Left lobe of liver (tissue), 2 donors: ENCODE measurements at places on chromosomes 11 and 22. TPM values are rescaled to one million over a fixed set of nuclear protein-coding genes. Genes with fewer than 3 reads are reported as not detected.

DNA sequence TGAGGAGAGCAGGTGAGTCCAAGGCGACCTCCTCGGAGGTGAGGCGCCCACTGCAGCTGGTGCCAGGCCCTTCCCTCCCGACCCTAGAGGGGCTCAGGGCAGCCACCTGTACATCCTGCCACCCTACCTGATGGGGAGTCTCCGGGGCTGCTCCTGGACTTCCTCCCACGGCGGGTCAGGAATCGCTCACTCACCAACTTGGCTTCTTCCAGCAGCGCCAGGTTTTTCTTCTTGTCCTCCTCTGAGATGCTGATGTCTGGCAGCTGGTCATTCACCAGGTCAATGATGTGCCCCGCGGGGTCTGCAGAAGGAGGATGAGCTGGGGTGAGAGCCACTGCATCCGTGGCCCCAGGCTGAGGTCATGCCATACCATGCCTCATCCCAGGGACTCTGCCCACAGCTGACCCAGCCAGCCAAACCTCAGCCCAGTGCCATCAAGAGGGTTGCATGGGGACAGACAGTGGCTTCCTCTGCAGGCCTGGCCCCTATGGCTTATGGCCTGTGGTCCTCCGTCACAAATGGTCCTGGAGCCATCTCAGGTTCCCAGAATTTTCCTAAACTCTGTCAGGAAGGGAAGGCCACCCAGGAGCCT lies 61.0 kb upstream of the LYVE1 start:
- no peak for DNase-seq

- DNase-seq, result no peak
Measured at GRCh38 chr11:45333001-45333971, 47.1 kb upstream of the SYT13 start.

- no peak for DNase-seq
Measured at GRCh38 chr22:31958625-31959239, 14.4 kb downstream of the YWHAH start.

IGSF9B gene
- 0.13 TPM for total RNA-seq

API5 gene
- total RNA-seq, result 53.0 TPM

DNA sequence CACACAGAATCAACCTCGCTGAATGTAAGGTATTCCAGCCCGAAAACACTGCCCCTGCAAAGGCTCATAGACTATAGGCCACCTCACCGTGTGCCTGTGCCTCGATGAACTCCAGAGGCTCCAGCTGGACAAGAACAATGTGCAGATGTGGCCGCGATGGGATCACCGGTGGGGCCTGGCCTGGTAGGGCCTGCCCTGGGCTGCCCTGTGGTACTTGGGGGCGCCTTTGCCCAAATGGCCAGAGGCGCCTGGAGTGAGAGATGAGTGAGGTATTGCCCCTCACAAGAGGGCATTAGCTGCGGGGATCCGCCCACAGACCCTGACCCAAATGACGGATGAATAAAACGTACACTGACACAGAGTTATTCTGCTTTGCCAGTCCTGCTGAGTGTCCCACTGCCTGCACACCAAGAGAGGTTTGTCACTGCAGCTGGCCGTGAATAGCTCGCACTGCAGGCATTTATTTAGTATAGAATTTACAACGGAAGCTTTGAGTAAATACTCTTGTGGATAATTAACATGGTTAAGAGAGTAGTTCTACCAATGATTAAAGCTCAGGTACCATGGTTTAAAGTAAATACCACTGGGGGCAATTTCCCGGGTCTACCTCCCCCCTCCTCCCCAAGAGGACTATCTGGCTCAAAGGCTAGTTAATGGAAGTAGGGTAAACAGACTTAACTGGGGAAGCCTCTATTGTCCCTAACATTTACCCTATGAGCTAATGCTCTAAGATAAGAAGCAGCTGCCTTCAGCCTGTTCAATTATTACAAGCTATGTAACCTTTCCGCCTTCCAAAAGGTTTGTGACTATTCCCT lies 101.1 kb upstream of the IGLL5 start:
- no peak for DNase-seq

RFPL2 gene
- not detected for total RNA-seq

- DNase-seq, result no peak
Measured at GRCh38 chr11:111631666-111632039, 29.4 kb downstream of the SIK2 start.

DNA sequence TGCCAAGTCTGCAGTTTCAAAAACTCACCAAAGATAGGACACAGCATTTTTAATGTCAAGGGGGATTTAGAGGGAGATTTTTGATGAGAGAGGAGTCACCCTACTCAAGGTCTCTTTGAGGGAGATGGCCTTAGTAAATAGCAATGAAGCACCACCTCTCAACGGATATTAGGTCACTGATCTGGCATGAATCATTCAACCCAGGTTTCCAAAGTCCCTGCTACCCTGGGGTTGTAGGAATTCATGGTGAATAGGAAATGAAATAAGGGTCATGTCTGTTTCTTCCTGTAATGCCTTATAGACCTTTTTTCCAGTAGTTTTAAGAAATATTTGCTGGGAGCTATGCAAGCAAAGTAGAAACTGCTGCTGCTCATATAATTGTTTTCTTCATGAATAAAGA lies 2154.9 kb downstream of the LRRC4C start:
- DNase-seq, result no peak

GRCh38 chr11:70019576-70020011 lies 58.5 kb upstream of the ANO1 start:
- no peak for DNase-seq
